Frontal cortex (tissue), 4 donors: ENCODE measurements at places on chromosomes 11 and 22.

DNA sequence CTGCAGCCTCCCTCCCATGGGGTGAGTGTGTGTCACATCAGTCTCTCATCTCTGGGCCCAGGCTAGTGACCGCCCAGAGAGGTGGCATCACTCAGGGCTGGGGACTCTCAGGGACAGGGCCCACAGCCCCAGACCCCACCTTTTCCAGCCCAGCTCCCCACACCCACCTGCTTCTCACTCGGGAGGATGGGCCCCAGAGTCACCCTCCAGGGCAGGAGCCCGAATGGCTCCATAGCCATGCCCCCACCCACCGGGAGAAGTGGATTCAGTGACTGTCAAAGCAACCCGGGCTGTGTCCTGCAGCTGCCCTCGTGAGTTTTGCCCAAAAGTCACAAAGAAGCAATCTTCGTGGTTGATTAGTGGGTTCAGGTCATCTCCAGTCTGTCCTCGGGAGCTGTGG lies 26.0 kb downstream of the PARVG start:
- no peak for DNase-seq

GRCh38 chr11:8055091-8055835 lies 25.7 kb upstream of the TUB start:
- DNase-seq: no peak

GRCh38 chr11:64267207-64267945 lies 16.0 kb downstream of the PLCB3 start:
- no peak for DNase-seq

DNA sequence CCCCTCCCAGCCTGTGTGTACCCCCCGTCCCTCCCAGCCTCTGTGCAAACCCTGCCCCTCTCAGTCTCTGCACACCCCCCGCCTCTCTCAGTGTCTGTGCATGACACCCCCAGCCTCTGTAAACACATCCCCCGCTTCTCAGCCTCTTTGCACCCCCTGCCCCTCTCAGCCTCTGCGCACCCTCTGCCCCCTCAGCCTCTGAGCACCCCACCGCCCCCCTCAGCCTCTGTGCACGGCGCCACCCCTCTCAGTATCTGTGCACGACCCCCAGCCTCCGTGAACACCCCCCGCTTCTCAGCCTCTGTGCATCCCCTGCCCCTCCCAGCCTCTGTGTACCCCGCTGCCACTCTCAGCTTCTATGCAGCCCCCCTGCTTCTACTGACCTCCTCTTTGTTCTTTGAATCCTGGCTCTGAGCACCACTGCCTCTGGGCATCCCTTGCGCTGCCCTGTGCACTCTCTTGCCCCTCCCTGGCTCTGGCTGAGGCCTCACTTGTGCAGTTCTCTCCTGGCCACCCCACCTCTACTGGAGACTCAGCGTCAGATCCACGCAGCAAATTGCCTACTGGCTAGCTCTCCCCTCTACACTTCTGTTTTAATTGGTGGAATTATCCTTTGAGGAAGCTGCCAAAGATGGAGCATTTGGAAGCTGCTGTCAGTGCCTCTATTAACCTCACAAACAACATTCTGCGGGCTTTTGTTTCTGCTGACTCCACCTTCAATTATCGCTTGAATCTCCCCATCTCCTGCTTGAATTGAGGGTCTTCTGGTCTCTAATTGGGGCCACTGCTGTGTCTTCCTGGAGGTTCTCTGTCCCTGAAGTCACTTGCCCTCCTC lies 838.6 kb downstream of the TBC1D22A start:
- no peak for DNase-seq

GRCh38 chr11:69055598-69056516 lies 7.1 kb downstream of the TPCN2 start:
- DNase-seq: no peak

DNA sequence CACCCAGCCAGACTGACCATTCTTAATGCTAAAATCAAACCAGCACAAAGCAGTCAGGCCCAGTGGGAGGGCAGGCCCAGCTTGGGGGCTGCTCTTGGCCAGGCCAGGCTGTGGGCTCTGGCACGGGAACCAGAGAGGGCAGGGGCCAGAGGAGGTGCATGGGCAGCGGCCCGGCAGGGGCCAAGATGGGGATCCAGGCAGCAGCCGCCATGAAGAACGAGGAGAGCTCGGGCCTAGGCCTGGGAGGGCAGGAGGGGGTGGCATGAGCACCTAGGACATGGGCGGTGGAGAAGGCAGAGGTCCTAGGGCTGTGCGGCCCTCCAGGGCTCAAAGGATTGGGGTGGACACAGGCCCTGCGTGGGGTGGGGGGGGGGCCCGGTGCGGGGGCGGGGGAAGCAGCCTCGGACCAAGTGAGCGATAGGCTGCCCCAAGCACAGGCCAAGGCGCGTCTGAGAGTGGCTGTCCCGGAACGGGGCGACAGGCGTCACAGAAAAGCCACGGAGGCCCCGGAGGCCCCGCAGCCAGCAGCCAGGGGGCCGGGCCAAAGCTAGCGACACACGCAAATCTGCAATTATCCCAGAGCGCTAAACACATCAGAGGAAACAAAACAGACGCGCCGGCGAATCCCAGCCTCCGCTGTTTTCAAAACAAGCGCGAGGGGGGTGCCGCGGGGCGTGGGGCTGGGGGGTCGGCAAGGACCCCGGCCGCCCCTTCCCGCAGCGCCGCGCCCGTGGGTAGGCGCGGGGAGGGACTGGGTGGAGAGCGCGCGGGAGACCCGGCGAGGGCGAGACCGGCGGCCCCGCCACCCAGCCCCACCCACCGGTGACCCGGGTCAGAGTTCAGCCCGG lies 8.3 kb downstream of the PLXNB2 start:
- DNase-seq: no peak

DNA sequence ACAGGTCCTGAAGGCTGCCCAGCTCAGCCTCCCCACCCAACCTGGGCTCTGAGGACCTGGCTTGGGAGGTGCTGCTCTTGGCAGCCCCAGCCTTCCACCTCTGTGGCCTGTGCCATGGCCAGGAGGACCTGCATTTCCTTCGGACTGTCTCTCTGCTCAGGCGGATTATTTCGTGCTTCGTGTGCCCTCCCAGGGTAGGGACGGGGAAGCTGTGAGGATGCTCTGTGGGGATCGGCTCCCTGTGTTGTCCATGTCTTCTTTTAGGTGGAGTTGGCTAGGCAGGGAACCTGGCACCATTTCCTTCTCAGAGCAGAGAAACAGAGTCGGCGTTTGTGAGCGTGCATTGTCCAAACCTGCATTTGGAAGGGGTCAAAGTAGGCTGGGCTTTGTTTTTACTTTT lies 34.1 kb downstream of the BCR start:
- DNase-seq: no peak

DNA sequence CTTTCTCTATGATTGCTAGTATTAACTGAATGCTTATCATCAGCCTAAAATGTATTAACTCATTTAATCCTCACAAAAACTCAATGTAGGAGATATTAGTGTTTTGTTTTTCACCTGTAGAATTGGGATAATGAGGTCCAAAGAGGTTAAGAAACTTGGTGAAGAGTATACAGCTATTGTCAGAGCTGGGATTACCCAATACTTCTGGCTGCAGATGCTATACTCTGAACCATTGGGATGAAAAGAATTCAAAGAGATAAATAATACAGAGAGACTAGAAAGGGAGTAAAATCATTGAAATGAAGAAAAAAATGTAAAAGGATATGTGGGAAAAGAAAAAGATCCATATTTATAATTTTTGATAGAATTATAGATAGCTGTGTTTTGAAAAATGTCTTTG lies 137.1 kb downstream of the TRPC6 start:
- no peak for DNase-seq

GRCh38 chr22:33781411-33781810 lies 138.9 kb downstream of the LARGE1 start:
- DNase-seq: no peak

GRCh38 chr11:12216671-12217374 lies 106.4 kb downstream of the MICAL2 start:
- DNase-seq: no peak

DNA sequence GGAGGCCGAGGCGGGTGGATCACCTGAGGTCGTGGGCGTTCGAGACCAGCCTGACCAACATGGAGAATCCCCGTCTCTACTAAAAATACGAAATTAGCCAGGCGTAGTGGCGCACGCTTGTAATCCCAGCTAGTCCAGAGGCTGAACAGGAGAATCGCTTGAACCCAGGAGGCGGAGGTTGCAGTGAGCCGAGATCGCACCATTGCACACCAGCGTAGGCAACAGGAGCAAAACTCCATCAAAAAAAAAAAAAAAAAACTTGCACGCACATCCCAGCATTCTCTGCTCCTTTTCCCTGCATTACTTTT lies 934 bp upstream of the ATL3 start:
- DNase-seq: no peak

DNA sequence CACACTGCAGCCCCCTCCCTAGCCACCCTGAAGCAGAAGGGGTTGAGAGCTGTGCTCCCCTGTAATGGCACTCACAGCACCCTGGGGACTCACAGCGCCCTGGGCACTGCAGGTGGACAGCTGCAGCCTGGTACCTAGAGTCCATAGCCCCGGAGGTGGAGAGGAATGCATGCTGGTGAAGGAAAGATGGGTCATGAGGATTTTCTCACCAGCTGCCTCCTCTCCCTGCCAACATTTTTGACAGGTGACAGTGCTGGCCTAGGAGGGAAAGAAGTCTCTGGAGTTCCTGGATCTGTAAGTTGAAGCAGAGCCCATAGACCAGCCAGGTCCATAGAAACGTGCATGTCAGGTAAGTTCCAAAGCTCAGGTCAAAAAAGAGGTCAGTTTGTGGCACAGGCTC lies 330.5 kb downstream of the TENM4 start:
- DNase-seq: no peak

GRCh38 chr11:28964811-28965210 lies 856.6 kb downstream of the METTL15 start:
- DNase-seq: no peak

GRCh38 chr11:15923183-15923582 lies 433.2 kb downstream of the SOX6 start:
- no peak for DNase-seq

GRCh38 chr11:108872781-108873291 lies 208.0 kb downstream of the DDX10 start:
- DNase-seq: no peak

- no peak for DNase-seq
Measured at GRCh38 chr22:23240639-23241389, 60.5 kb downstream of the BCR start.

DNA sequence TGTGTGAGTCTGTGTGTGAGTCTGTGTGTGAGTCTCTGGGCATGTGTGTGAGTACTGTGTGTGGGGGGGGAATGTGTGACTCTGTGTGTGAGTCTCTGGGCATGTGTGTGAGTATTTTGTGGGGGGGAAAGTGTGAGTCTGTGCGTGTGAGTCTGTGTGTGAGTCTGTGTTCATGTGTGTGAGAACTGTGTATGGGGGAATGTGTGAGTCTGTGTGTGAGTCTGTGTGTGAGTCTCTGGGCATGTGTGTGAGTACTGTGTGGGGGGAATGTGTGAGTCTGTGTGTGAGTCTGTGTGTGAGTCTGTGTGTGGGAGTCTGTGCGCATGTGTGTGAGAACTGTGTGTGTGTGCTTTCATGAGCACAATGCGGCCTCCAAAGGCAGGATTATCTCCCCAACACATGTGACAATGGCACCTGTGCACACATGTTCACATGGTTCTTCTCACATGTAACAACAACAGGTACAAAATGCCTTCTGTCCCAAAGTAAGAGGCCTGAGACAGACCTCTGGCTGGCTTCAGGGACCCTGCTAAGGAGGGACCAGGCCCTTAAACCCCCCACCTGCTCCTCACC lies 1.6 kb downstream of the CD5 start:
- DNase-seq: no peak

DNA sequence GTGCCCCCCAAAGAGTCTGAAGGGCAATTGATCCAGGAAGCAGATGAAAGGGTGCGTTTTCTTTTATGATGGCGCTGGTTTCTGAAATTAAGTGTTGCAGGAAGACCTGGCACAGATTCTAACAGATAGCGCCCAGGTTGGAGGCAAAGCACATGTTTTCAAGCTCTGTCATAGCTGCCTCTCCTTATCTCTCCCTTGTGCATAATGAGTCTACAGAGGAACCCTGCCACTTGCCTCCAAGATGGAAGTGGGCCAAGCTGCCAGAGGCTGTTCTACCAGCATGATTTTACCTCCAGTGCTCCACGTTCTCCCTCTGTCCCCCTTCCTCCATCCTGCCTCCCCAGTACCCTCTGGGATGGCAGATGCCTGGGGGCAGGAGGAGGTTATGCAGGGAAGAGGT lies 30.0 kb upstream of the TLCD5 start:
- no peak for DNase-seq

DNA sequence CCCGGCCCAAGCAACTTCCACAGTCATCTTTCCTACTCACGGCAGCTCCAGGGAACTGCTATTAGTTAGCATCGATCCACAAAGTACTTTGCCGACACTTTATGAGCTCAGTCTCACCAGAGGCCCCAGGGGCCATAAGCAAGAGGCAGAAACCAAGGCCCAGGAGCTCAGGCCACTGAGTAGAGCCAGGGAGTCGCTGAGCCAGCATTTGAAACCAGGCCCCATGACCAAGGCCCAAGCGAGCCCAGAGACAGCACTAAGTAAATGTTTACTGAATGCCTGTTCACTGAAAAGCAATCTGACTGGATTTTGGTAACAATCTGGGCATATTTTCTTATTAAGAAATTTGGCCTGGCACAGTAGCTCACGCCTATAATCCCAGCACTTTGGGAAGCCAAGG lies 43.3 kb downstream of the ARRB1 start:
- DNase-seq: no peak

DNA sequence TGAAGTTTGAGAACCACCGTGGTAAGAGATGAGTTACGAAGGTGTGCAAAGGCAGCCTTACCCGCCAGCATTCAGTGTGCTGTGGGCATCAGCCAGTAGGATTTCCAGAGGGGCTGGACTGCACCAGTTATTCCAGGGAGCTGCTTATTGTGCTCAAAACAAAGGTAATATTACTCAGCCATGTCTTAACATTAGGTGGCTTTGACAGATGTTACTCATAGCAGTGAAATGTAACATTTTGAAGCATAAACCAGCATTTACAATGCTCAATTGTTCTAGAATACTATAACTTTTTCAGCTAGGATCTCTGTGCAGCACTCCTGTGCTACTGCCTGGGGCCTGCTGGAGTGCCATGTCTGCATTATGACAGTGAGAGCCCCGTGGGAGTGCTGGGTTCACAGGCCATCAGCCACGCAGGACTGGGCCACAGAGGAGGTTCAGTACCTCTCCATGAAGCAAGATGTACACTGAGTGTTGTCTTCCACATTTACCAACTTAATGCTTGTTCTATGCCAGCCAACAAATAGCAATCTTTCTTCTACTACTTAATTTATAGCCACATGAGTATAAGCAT lies 238.1 kb downstream of the CADM1 start:
- no peak for DNase-seq

GRCh38 chr11:92980312-92980711 lies 10.9 kb downstream of the MTNR1B start:
- DNase-seq: no peak

DNA sequence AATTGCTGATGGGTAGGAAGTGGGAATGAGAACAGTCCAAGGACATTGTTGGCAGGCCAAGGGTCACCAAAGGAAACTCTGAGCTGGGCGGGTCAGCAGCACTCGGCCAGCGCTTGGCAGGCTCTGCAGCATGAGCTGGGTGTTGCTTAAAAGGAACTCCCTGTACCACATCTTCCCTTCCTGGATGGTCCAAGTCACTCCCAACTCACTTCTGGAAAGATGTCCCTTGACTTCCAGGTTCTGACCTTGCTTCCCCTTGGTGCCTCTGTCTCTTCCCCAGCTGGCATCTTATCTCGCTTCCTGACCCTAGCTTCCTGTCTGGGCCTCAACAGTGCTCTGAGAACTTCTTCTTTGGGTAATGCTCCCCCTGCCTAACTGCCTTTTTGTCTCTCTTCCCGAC lies 24.8 kb upstream of the SWAP70 start:
- no peak for DNase-seq
